ENCODE measurements at places on chromosomes 7 and 10. TPM values are rescaled to one million over a fixed set of nuclear protein-coding genes. Genes with fewer than 3 reads are reported as not detected.

The TBXAS1 gene
- polyA plus RNA-seq = 4.8 TPM

The INSYN2A gene
- 0.01 TPM for polyA plus RNA-seq

DNA sequence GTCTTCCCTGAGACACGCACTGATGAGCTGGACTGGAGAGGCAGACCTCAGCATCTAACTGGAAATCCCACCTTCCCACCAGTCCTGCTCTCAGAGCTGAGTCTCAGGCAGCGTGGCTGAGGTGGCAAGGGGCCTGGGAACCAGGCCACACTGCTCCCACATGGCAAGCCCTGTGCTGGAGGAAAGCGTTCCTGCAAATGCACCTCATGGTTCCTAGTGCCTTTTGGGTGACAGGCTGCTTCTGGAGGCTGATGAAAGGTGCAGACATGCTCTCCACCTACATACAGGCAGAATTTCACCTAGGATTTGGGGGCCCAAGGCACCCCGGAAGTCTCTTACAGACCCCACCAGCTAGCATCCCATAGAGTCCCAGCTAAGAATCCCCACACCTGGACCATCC is 432.9 kb upstream of the FOXK1 start:
- DNase-seq = no peak

GRCh38 chr10:25811052-25811685 is 122.9 kb upstream of the MYO3A start:
- no peak for DNase-seq

- DNase-seq = no peak
Observed at GRCh38 chr10:75464478-75465449, 33.3 kb downstream of the LRMDA start.

The GOLGA7B gene
- polyA plus RNA-seq = 0.59 TPM

DNA sequence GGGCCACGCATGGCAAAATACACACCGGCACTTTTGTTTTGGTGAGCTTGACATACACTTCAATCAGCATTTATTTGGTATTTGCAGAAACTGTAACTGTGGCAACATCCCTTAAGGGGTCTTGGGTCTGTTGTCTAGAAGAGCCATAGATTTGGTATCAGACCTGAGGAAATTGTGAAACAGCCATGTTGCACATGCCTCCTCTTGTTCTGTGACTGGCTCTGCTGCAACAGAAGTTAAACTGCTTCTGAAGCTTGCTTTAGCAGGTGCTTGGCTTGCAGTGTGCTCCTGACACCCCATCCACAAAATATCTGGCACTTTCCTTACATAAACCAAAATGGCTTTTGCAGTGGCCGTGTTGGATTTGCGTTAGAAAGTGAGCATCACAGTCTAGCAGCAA is 247.3 kb downstream of the GATA3 start:
- DNase-seq = no peak

- DNase-seq = no peak
Observed at GRCh38 chr7:111642373-111642772, 80.1 kb upstream of the IMMP2L start.

- DNase-seq = no peak
Observed at GRCh38 chr7:48274662-48275061, 103.4 kb downstream of the ABCA13 start.

- DNase-seq = no peak
Observed at GRCh38 chr7:116576350-116577319, 51.8 kb downstream of the CAV1 start.

- peak; percentile 23 for DNase-seq
Observed at GRCh38 chr7:114865564-114865963, 56.3 kb upstream of the MDFIC start.

The RADIL gene
- polyA plus RNA-seq = 2.4 TPM

GRCh38 chr10:122555442-122555841 is 5.1 kb upstream of the DMBT1 start:
- no peak for DNase-seq

The PON3 gene
- 0.64 TPM for polyA plus RNA-seq

DNA sequence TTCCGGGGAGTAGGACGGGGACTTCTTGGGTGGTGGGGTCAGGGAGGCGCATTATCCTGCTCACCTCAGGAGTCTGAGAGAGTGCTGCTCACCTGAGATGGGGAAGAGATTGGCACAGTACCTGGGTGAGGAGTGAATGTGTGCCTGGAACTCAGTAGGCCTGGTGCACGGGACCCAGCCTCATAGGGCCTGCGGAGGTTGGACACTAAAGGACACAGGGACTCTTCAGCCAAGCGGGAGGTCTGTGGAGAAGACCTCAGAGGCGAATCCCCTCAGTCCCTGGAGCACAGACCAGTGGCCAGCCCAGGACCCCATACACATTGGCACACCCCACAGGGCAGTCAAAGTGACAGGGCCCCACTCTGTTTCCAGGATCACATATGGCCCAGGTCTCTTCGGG is 73.2 kb downstream of the OAT start:
- DNase-seq = no peak

DNA sequence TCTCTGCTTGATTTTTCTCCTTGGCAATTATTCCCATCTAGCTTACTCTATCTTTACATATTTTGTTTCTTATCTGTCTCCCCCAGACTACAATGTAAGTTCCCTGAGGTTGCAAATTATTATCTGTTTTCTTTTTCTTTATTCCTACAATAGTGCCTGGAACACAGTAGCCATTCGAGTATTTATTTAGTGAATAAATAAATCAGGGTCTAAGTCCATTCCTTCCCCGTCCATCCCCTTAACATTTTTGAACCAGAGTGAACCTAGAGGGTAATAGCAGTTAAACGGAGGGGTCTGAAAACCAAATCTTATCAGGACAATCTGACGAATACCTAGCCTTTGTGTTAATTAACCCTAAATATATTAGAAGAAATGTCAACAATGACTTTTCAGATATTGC is 252.8 kb upstream of the YAE1 start:
- no peak for DNase-seq

GRCh38 chr7:22052674-22053365 is 107.1 kb upstream of the CDCA7L start:
- no peak for DNase-seq

All from heart right ventricle (tissue), 16 donors.